ENCODE measurements at places on chromosomes 13 and 19. TPM values are rescaled to one million over a fixed set of nuclear protein-coding genes. Genes with fewer than 3 reads are reported as not detected.

The LILRB2 gene
- total RNA-seq = 0.42 TPM

The ELSPBP1 gene
- total RNA-seq = not detected

The APBA3 gene
- 39.0 TPM for total RNA-seq

- H3K36me3 ChIP-seq = peaks cover 30% of the 10 kb centered on the region
- H3K27me3 ChIP-seq = no peaks in the 10 kb centered on the region
These were observed 8.0 kb downstream of the RGCC start for GRCh38 chr13:41465241-41465847.

- H3K4me3 ChIP-seq = no peak overlapping the region
- no peaks in the 10 kb centered on the region for H3K4me1 ChIP-seq
- no peak overlapping the region for H3K27ac ChIP-seq
- H3K27me3 ChIP-seq = no peaks in the 10 kb centered on the region
These were observed 28.5 kb downstream of the MEIS3 start for GRCh38 chr19:47390533-47391488.

DNA sequence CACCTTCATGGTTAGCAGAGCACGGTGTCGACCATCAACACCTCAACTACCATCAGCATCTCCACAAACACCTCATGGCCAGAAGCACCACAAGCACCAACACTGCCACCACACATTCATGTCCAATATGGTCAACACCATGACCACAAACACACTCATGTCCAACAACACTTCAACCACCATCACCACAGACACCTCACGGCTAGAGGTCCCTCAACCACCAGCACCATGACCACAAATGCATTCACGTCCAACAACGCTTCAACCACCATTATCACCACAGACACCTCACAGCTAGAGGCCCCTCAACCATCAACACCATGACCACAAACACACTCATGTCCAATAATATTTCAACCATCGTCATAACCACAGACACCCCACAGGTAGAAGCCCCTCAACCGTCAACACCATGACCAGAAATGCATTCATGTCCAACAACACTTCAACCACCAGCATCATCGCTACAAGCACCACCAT lies 10.2 kb downstream of the TRAPPC5 start:
- no peak overlapping the region for H3K4me3 ChIP-seq
- H3K27ac ChIP-seq = no peak overlapping the region
- no peaks in the 10 kb centered on the region for H3K27me3 ChIP-seq
- no peaks in the 10 kb centered on the region for H3K36me3 ChIP-seq
- peaks cover 11% of the 10 kb centered on the region for H3K4me1 ChIP-seq

GRCh38 chr19:51490676-51491075 lies 10.9 kb downstream of the SIGLEC12 start:
- H3K4me1 ChIP-seq = no peaks in the 10 kb centered on the region
- H3K4me3 ChIP-seq = no peak overlapping the region
- no peak overlapping the region for H3K27ac ChIP-seq
- no peaks in the 10 kb centered on the region for H3K27me3 ChIP-seq
- no peaks in the 10 kb centered on the region for H3K36me3 ChIP-seq

DNA sequence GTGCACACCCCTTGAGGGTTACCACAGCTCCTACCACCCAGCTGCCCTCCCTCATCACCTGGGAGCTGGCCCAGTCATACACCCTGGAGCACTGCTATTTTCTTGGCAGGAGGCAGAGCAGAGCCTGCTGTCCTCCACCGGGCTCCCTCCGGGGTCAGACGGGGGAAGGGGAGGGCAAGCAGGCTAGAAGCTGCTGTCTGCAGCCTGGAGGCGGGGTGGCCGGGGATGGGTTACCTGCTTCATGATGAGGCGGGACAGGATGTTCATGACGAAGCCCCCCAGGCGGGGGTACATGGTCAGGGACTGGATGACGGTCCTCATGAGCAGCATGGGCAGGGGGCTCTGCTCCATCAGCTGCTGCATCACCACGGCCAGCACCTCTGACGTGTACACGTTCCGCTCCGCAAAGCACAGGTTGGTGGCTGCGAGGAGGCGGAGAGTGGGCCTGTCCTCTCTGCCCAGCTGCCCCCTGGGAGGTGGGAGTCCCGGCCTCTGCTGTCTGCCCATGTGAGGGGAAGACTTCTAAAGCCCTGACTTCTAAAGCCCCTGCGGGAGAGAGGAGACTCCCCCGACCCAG lies 2.7 kb upstream of the RSPH6A start:
- H3K27me3 ChIP-seq = no peaks in the 10 kb centered on the region
- DNase-seq = peak; percentile 51
- peaks cover 4% of the 10 kb centered on the region for H3K4me1 ChIP-seq
- no peak overlapping the region for H3K4me3 ChIP-seq
- peak overlapping the region; percentile 24 for H3K27ac ChIP-seq

DNA sequence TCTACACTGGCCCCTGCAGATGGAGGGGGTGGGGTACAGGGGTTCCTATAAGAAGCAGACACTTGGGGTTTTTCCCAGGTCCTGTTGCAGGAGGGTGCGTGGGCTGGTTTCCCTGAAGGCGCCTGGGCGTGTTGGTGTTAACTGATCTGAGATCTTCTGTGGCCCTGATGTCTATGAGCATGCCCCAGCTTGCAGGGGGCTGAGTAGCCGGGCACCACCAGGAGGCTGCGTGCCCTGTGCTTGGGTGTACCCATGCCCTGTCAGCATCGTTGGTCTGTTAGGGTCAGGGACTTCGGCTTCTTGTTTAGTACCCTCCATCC lies 45.3 kb downstream of the CAPN12 start:
- H3K4me3 ChIP-seq = no peak overlapping the region
- no peak for DNase-seq
- H3K27me3 ChIP-seq = no peaks in the 10 kb centered on the region
- H3K27ac ChIP-seq = no peak overlapping the region
- H3K4me1 ChIP-seq = peaks cover 21% of the 10 kb centered on the region

DNA sequence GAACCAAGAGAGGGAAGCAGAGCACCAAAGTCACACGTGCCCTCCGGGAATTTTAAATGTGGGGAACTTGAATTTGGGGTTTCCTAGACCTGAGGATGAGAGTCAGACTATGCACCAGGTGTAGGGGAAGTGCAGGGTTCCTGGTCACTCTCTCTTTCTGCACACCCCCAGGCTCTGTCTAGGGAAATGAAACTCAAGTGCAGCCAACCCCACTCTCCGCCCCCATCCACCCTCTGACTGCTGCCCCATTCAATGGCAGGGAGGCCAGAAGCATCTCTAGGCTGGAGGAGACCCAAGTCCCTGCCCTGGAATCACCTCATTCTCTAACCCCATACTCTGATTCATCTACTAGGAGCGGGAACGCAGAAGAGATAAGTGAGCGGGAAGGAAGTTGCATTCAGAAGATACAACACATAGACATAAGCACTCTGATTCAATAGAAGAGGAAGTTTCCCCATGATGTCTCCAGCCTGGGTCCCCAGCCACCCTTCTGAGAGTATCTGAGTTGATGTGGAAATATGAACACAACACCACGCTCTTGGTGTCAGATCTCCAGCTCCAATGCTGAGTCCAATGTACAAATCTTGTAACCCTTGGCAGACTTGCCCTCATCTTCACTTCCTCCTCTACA lies 4.7 kb upstream of the SIGLEC14 start:
- H3K36me3 ChIP-seq = no peaks in the 10 kb centered on the region
- no peak for DNase-seq
- H3K27me3 ChIP-seq = peaks cover 3% of the 10 kb centered on the region
- no peak overlapping the region for H3K27ac ChIP-seq
- no peaks in the 10 kb centered on the region for H3K4me1 ChIP-seq
- no peak overlapping the region for H3K4me3 ChIP-seq

GRCh38 chr19:42816894-42817293 lies 51.4 kb upstream of the PSG8 start:
- H3K27ac ChIP-seq = no peak overlapping the region
- H3K27me3 ChIP-seq = no peaks in the 10 kb centered on the region
- H3K4me1 ChIP-seq = no peaks in the 10 kb centered on the region
